ENCODE measurements at places on chromosomes 4 and X.

GRCh38 chr4:114538012-114538617 lies 60.5 kb upstream of the UGT8 start:
- no peak for DNase-seq

- no peak for DNase-seq
Observed at GRCh38 chr4:25795566-25796454, 67.0 kb downstream of the SEL1L3 start.

DNA sequence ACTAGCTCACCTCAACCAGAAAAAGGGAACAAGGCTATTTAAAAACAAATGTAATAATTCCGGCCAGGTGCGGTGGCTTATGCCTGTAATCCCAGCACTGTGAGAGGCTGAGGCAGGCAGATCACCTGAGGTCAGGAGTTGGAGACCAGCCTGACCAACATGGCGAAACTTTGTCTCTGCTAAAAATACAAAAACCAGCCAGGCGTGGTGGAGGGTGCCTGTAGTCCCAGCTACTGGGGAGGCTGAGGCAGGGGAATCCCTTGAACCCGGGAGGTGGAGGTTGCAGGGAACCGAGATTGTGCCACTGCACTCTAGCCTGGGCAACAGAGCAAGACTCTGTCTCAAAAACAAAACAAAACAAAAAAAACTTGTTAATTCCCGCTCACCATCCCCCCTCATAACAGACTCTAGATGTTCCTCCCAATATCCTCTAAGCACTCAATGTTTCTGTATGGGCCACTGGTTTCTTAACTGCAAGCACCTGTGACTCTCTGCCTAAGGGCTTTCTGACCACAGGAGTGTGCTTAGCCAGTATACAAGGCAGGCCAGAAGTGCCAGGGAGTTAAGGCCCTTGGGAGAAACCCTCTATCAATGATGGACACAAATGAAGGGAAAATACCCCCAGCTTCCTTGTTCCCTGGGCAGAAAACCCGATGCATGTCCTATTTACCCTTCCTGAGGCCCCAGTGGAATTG lies 21.0 kb upstream of the THOC2 start:
- no peak for DNase-seq

- no peak for DNase-seq
Observed at GRCh38 chr4:56651056-56651350, 30.1 kb downstream of the HOPX start.

DNA sequence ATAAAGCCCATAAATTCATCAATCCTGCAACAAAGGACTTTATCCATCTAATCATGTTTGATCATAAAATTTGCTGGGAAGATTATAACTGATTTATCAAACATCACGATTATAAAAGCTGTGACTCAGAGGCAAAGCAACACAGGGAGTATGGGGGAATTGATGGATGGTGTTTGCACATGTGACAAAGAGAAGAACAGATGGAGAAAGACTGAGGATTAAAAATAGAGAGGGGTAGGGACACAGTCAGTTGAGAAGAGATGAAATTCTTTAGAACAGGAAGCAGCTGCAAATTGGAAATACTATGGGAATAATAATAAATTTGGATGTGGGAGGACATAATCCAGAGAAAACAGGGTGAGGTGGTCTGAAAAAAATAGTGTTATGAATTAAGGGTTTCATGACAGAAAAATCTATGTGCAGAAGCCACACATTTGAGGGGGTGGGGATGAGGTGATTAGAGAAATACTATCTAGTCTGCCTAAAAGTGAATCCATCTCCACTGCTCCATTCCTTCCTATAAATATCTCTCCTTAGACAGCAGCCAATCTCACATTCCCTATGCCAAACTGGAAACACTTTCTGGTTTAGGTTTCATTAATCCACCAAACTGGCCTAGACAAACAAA lies 6.2 kb downstream of the PRR32 start:
- no peak for DNase-seq

DNA sequence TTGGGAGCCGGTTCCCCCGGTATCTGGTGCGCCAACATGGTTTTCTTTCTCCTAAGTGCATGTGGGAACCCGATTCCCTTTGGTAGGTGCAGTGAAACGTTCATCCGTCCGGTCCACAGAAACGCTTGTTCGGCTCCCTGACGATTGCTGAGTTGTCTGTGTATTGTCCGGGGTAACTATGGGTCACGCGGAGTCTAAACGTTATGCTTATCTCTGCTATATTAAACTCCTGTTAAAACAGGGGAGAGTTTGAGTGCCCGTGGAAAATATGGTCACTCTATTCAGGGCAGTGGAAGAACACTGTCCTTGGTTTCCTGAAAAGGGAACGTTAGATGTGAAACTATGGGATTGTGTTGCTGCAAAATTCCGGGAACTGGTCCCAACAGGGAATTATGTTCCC lies 32.4 kb upstream of the MGST2 start:
- DNase-seq = no peak

- DNase-seq = no peak
Observed at GRCh38 chr4:136562834-136563233, 969.5 kb downstream of the PCDH18 start.

- no peak for DNase-seq
Observed at GRCh38 chr4:185151296-185151695, 8.2 kb downstream of the SLC25A4 start.

- DNase-seq = no peak
Observed at GRCh38 chrX:13028871-13029636, 15.4 kb downstream of the FAM9C start.

GRCh38 chr4:81214881-81215868 lies at the start of gene PRKG2:
TSS of gene PRKG2 (minus strand) at chr4:81215222. CDS start at chr4:81205047, 10,175 bp downstream.
- no peak for DNase-seq

DNA sequence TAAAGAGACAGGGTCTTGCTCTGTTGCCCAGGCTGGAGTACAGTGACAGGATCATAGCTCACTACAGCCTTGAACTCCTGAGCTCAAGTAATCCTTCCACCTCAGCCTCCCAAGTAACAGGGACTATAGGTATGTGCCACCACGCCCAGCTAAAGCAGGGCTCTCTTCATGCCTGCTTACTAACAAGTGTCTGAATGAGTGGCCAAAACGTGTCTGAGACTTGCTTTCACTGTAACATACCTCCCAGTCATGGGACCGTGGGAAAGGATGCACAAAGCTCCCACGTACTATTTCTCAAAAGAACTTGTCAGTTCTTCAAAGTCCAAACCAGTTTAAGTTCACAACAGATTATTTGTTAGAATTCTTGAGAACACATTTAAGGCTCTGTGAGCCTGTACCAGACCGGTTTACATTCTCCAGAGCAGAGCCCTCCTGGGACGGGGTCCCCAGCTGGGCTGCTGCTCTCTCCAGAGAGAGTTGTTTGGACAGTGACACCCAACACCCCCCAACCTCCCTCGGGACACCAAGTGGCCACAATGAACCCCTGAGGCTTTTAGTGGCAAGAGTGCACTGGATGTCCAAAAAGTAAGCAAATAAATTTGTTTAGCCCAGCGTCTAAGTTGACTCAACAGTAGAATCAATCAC lies 24.1 kb downstream of the SH3KBP1 start:
- no peak for DNase-seq

DNA sequence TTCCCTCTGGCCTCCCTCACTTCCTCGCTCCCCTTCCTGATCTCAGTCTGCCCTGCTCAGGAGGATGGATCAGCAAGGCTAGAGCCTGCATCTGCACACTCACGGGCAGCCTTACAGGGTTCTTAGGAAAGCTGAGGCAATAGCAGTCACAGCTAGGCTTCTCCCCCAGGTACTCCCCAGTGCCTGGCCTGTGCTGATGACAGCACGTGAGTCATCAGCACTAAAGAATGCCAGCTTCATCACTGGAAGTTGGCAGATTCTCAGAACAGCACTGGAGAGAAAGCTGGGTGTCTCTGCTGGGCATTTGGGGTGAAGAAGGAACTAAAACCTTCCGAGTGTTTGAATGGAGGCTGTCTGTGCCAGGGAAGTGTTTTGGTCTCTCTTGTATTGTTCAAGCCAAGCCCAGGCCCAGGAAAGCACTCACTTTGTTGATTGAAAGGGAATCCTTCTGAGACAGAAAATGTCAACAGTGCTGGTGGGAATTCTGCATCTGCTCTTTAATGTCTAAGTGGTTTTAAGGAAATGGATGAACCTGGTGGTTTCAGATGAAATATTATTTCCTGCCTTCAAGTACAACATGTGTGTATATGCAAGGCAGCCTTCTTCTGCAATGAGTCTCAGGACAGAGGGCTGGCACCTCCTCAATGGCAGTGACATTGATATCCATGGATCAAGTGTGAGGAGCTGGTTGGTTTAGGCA lies 73.0 kb upstream of the SCOC start:
- no peak for DNase-seq

DNA sequence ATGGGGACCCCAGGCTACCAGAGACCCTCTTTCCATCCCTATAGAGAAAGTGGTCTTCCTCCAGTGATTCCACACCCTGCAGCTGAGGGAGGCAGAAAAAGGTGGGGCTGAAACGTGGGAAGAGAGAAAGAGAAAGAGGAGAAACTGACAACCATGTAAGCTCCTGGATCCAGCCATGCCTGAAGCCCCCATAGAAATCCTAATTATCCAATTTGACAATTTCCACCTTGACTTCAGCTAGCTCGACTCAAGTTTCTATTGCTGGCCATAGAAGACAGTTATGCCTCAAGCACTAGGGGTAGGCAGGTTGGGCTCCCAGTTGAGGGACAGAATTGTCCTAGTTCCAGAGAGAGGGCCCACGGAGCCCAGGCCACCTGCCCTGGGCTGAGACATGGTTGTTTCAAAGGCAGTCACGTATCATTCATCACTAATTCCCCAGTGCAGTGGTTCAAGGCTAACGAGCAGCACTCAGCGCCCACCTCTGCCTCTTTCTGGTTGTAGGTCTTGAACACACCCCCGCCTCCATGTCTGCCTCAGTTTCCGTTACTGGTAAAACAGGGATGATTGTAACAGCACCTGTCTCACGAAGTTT lies 39.8 kb upstream of the ASMTL start:
- DNase-seq = no peak

GRCh38 chrX:125953814-125954213 lies 212.3 kb downstream of the DCAF12L2 start:
- DNase-seq = no peak

GRCh38 chr4:105637408-105638176 lies 70.9 kb downstream of the INTS12 start:
- no peak for DNase-seq

DNA sequence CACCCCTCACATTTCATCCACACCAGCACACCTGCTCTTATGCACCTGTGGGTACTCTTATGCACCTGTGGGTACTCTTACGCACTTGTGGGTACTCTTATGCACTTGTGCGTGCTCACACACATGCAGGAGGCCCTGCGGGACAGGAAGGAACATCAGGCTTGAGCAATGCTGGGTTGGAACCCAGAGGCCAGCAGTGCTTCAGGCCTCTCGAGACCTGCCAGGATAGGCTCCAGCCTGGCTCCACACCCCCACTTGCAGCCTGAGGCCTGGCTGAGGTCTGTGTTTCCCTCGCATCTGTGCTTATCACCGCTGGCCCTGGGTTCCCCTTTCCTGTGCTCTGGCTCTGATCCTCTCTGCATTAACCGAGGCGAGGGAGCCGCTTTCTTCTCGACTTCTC lies 34.7 kb downstream of the SORCS2 start:
- no peak for DNase-seq

- no peak for DNase-seq
Observed at GRCh38 chr4:82043081-82043808, 330.5 kb downstream of the HNRNPD start.

GRCh38 chrX:112609631-112610030 lies 70.1 kb downstream of the LHFPL1 start:
- no peak for DNase-seq

GRCh38 chr4:136032391-136032790 lies 1499.9 kb downstream of the PCDH18 start:
- no peak for DNase-seq

- peak; percentile 71 for DNase-seq
Observed at GRCh38 chr4:663438-664428, 10.3 kb downstream of the ATP5ME start.

DNA sequence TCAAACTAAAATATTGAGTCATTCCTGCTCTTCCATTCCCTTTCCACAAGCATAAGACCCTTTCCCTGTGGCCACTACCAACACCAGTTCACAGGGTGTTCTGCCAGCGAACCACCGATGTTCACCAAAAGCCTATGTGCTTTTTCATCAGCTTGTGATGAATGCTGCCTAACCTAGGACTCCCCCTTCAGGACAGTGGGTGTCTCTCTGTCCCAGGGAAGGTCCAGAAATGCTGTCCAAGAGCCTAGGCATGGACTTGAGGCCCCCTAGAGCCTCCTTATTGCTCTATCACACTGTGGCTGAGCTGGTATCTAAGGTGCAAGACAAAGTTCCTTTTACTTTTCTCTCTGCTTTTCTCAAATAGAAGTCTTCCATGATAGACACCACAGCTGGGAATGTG lies 1015.6 kb downstream of the PCDH19 start:
- DNase-seq = no peak

GRCh38 chr4:11625211-11625610 lies 196.5 kb upstream of the HS3ST1 start:
- no peak for DNase-seq

- no peak for DNase-seq
Observed at GRCh38 chrX:154734061-154734781, 16.7 kb downstream of the GAB3 start.
